ENCODE measurements at places on chromosomes 5 and 9.
A peak's percentile ranks its signal among the peaks of the same experiment; 100 is the strongest.

DNA sequence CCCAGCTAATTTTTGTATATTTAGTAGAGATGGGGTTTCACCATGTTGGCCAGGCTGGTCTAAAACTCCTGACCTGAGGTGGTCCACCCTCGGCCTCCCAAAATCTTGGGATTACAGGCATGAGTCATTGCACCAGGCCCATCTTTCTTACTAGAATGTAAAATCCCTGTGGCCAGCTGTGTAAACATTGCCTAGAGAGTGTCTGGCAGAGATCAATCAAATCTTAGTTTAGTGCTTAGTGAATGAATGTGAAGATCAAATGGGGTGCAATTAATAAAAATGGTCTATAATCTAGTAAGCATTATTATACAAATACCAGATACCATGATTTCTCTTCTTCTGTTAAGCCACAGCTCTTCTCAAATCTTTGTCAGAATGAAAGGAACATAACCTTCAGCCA is 289.9 kb downstream of the KCTD16 start:
- no peak for DNase-seq

DNA sequence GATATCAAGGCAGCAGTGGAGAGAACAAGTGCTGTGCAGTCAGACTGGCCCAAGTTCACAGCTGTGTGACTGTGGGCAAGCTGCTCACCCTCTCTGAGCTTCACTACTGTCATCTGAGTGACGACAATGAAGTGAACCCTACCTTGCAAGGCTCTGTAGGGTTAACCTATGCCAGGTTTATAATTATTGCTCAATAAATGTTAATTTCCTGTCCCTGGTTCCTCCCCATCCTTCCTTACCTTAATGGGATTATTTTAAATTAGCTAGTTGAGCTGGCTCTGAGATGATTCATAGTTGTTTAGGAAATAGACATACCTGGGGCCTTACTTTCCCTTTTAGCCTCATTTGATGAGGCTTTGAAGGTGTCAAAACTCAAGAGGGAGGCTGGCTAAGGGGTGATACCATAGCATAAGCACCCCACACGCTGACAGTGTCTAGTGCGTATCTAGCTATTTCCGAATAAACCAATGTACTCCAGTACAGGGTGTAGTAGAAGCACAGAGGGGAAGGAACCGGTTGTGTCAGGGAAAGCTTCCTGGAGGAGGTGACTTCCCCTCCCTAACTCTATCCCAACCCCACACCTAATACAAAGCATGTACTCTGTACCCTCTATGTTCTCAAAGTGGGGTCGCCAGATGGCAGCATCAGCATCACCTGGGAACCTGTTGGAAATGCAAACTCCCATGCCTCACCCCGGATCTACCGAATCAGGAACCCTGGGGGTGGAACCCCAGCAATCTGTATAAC is 63.3 kb upstream of the SLC25A51 start:
- no peak for DNase-seq

DNA sequence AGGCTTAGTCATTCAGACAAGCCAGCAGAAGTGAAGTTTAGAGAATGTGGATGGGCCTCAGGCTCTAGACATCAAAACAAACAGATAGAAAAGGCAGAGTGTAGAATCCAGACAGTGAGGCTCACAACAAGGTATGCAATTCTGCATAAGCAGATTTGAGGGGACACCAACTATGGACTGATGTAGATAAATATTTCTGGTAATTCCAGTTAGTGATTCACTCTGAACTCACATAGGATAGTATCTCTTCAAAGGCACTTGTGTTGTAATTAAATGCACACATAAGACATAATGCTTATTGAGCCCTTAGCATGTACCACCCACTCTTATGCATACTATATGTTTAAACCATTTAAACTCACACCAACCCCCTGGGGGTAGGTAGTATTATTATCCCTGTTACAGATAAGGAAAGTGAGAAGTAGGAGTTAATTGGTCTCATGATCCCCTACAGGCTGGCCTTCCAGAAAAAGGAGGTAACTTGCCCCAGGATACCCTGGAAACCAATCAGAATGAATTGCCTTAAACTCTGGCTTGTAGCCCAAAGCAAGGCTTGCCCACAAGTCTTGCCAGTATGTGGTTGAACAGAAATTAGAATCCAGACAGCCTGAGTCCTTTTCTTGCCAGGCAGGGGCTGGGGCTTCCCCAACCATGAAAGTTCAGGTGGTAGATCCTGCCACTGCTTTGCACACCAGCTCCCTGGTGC is 39.5 kb upstream of the HSPB3 start:
- DNase-seq = no peak

DNA sequence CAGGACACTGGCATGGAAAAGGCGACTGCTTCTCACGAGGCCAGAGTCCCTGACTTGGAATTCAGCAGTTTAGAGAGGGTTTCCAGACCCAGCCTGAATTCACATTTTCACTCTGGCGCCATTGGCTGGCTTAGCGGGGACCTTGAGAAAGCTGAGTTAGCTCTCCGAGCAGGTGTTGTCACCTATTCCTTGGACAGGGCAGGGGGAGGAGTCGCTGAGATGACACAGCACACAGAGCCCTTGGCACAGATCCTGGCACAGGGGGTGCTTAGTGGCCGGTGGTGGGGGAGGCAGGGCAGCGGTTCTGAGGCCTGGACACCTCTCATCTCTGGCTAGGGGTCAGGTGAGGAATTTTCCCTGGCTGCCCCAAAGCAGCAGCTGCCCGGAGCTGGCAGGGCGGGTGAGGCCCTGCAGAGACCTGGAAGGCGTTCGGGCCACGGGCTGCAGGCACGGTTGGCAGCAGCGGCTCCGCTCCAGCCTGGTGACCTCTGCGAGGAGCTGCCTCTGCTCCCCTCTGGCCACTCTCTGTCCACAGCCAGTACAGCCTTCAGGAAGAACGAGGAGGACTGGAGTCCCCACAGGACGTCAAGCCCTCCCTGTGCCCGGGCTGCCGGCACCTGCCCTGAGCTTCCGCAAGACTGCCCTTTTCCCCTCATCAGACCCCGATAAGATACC is 72.4 kb upstream of the RAPGEF1 start:
- no peak for DNase-seq

- DNase-seq = no peak
Observed at GRCh38 chr9:135765416-135765815, 63.4 kb downstream of the KCNT1 start.

DNA sequence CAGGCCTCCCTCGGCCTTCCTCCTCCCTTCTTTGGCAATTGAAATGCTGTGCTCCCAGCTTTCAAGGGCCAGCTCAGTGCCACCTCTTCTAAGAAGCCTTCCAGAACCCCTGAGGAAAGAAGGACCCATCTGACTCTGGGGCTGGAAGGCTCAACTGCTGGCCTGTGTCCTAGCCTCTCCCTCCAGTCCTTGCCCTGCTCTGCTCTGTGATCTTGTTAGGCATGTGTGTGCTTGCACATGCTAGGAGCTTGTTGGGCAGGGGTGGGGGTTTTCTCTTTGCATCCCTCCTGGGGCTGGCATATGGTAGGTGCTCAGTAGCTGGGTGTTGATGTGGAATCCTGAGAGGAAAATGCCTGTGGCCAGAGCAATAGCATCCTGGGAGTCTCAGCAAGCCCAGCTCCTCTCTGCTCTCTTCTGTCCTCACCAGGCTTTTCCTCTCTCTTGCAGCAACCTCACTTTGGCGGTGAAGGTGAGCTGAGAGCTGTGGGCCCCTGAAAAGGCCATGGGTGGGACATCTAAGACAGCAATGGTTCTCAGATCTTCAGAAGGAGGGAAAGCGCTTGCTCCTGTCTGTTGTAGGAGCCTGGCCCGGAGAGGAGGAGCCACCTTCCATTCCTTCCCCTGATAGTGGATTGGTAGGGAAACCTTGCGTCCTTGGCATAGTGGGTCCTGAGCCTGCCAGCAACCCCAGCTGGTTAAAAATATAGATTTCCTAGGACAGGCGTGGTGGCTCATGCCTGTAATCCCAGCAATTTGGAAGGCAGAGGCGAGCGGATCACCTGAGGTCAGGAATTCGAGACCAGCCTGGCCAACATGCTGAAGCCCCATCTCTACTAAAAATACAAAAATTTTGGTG is 9.9 kb downstream of the DOLK start:
- DNase-seq = no peak

GRCh38 chr5:81779916-81780266 is 29.0 kb upstream of the SSBP2 start:
- no peak for DNase-seq

DNA sequence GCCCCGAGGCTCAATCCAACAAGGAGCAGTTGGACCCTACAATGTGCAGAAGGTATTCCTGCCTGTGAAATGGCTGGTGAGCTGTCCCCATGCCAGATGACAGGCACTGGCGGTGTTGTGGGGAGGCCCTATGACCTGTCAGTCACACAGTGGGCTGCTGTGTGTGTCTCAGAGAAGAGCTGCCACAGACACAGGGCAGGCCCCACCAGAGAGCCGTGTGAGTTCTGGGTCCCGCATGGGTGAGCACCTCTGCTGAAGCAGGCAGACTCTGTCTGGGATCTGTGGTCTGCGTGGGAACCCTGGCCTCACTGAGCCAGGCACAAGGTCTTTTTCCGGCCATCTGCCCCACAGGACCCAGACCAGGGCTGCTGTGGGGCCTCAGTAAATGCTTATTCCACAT is 37.3 kb upstream of the PITX1 start:
- no peak for DNase-seq

- peak; percentile 3 for DNase-seq
Observed at GRCh38 chr5:142426129-142427014, 101.6 kb upstream of the SPRY4 start.

- no peak for DNase-seq
Observed at GRCh38 chr5:159992566-159992965, 16.4 kb upstream of the TTC1 start.

GRCh38 chr5:78610636-78611035 is 37.9 kb downstream of the LHFPL2 start:
- DNase-seq = no peak

GRCh38 chr5:149824120-149824519 is 94.0 kb downstream of the PPARGC1B start:
- no peak for DNase-seq

GRCh38 chr5:127878174-127878750 is 175.1 kb downstream of the CCDC192 start:
- no peak for DNase-seq

GRCh38 chr5:176387384-176387925 is 943 bp downstream of the NOP16 start:
- DNase-seq = no peak

DNA sequence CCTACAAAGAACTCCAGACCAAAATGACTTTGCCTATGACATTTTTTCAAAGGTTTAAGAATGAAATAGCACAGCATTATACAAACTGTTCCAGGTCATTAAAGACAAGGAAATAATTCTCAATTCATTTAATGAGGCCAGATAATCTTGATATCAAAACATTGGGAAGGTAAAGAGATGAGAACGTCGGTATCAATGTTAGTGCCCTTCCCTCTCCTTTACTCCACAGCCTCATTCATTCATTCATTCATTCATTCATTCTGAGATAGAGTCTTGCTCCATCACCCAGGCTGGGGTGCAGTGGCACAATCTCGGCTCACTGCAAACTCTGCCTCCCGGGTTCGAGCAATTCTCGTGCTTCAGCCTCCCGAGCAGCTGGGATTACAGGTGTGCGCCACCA is 64.0 kb downstream of the NACC2 start:
- DNase-seq = no peak

- DNase-seq = no peak
Observed at GRCh38 chr9:125970340-125970739, 223.2 kb downstream of the PBX3 start.

GRCh38 chr9:1049641-1050040 is 516 bp upstream of the DMRT2 start:
- no peak for DNase-seq

GRCh38 chr9:127549751-127550150 is 62.3 kb upstream of the STXBP1 start:
- no peak for DNase-seq

- no peak for DNase-seq
Observed at GRCh38 chr9:6356441-6356840, 28.3 kb downstream of the TPD52L3 start.
